ENCODE measurements at places on chromosomes 6 and 20.

DNA sequence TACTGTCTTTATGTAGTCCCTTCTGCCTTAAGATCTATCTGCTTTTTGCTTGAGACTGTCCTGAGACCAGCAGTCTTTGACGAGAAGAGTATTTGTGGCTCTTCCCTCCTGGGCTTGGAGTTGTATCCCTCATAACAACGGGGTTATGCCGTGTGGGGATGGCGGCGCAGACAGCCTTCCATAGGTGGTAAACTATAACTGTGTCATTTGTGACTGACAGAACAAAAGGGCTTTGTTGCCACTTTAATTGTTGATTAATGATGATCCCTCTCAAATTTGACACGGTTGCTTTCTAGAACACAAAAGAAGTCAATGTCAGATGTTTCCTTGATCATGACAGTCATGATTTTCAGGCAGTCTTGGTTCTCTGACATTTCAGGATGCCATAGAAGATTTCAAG lies 196.6 kb downstream of the JARID2 start:
- no peak for DNase-seq

- no peak for DNase-seq
Measured at GRCh38 chr6:168648240-168649125, 207.5 kb downstream of the SMOC2 start.

DNA sequence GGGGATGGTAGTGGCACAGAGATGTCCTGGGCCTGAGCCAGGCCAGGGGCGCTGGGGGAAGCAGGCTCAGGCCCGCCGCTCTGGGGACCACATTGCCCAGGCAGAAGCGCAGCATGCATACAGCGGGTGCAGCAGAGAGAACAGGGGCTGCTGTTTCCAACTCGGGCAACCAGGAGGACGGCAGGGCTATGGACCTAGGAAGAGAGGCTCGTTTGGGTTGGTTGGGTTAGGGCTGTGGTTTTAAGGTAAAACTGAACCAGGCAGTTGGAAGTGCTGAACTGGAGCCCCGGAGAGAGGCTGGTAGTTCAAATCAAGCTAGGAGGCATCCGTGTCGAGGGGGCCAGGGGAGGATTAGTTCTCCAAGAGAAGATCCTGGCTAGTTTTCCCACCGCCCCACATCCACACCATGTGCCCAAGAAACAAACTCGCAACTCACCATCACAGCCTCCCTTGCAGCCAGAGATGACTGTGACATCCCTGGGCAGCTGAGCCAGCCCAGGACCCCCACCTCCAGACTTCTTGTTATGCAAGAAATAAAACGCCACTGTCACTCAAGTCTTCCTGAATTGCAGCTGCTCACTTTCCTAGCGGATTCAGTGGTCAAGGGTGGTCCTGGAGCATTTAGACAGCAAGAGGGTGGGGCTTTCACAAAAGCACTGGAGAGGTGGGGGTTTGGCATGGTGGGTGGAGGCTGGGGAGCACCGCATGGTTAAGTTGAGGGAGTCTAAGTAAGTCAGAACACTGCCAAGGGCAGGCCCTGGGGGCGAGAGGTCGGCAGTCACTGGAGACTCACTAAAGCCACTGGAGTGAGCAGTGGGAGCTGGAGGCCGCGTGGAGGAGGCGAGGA lies 161.2 kb downstream of the GRM4 start:
- no peak for DNase-seq

DNA sequence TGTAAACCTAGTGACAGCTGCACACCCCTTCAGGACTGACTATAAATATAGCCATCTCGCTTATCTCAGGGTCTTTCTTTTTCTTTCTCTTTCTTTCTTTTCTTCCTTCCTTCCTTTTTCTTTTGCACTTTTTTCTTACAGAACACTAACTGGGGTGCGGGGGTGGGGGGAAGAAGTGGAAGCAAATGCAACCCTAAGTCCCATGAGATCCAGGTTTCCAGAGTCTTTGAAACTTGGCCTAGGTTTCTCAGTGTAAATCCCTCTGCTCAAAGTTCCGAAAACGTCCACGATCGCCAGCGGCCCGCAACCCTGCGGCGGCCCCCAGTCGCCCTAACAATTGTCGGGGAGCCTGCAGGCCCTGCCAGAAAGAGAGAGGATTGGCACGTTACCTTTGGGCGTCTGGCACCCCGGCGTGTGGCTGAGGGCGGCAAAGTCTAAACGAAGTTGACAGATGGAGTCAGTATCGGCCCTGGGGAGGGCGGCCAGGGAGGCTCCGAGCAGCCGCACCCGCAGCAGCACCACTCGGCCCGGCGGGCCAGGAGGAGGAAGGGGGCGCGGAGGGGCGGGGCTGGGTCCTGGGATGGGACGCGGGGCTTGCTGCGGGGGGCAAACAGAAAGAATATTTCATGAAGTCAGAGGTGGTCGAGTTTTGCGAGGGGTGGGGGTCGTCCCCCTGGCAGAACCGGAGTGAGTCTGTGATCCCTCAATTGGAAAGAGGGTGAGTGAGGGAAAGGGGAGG lies 577 bp upstream of the FOXF2 start:
- DNase-seq: no peak

- no peak for DNase-seq
Measured at GRCh38 chr20:24787071-24787470, 162.0 kb upstream of the CST7 start.

DNA sequence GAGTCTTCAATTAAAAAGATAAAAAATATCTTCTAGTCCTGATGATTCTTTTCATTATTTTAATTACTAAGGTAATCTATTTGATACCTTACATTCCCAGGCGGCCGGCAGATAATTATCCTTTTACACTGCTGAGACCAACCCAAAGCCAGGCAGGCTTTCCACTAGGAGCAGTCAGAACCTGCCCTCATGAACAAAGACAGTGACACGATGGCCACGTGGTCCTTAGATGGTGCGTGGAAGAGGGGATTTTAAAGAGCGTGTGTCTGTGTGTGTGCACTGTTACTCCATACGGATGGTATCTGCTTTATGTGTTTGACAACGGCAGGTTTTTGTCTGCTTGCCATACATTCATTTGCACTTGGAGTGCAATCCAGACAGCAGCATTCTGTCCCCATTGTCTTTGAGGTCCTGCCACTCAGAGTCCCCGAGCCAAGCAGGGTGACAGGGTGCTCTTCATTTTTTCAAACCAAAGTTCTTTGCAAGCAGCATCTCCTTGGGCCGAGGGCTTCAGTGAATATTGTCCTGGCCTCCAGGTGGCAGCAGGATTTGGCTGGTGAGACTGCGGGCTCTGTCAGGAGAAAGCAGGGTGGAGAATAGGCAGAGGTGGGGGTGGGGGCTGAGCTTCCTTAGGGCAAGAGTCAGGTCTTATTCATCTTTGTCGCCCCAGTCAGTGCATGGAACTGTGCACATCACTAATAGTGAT lies 260.5 kb downstream of the NRN1 start:
- DNase-seq: no peak

DNA sequence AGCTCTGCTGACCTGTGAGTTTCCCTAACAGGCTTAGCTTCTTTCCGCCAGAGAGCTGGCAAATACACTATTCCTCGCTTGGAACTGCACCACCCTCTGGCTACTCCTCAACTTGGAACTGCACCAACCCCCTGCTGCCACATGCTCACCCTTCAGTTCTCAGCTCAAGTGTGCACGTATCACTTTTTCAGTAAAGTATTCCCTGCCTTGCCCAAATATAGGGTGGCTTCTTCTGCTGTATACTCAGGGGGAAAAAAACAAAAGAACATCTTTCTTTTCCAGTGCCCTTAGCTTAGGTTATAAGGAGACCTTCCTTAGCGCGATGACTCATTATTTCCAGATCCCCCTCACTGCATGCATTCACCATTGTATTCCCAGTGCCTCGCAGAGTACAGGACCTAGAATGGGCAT lies 21.2 kb downstream of the GNAS-AS1 start:
- DNase-seq: no peak

DNA sequence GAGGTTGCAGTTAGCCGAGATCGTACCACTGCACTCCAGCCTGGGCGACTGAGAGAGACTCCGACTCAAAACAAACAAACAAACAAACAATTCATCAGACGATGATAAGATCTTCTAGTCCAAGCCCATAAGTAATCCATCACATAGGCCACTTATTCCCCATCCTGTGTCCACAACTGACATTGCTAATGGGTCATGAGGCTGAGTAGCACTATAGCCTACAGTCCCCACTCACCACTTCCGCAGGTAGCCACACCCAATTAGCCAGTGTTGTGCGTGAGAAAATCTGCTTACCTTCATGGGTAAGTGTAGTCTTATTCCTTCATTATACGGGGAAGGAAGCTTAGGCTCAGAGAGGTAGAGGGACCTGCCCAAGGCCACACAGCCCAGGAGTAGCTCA lies 13.1 kb downstream of the JPH2 start:
- DNase-seq: no peak

DNA sequence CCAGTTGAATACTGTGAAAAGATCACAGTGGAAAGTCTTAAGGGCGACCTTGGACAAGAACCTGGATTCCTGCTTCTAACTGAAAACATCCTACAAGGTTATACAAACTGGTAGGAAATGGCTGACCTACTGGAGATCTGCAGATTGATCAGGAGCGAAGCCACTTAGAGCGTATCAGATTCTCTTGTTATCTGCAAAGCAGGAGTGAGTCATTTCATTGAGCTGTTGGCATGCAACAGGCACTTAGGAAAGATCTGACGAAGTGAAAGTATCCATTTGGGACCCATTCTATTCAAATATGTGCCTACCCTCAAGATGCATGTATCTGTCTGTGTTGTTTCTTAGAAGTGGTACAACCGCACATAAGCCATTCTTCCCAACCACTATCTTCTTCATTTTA lies 131.2 kb upstream of the RIN2 start:
- no peak for DNase-seq
